ENCODE measurements at places on chromosomes 2 and 18. TPM values are rescaled to one million over a fixed set of nuclear protein-coding genes. Genes with fewer than 3 reads are reported as not detected.

The MERTK gene
- 8.6 TPM for total RNA-seq

The ACTG2 gene
- not detected for total RNA-seq

DNA sequence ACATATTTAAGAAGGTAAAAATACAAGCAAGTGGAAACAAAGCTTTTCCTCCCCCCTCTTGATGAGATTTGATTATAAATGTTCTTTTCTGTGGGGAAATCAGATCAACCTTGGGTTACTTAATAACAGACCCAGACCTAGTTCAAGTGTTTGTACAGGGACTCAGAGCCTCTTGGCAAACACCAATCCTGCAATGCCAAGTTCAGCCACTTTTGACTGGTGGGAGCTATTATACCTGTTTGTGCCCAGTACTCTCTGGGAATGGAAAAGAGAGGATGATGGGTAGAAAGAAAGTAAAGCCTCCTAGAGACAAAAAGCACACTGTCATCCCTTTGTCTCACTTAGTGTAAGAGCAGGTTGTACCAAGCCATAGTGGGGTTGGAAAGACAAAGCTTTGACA lies 63.8 kb upstream of the EPHA4 start:
- DNase-seq = no peak

DNA sequence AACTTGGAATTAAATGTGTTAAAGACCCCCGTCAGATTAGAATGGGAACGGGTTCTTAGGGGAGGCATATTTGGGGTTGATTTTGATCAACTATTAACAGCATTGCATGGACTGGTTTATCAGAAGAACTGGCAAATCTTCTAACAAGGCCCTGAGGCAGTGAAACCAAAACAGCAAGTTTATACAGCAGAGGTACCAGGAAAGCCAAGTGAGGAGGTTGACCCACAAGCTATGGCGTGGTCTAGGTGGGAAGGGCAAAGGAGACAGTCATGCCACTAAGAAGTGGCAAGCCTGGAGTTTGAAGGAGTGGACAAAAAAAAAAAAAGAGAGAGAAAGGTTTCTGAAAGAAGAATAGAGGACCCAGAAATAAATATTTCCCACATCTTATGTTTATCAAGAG lies 187.0 kb downstream of the MREG start:
- DNase-seq = no peak

- DNase-seq = no peak
Observed at GRCh38 chr2:197442857-197443256, 8.0 kb upstream of the SF3B1 start.

DNA sequence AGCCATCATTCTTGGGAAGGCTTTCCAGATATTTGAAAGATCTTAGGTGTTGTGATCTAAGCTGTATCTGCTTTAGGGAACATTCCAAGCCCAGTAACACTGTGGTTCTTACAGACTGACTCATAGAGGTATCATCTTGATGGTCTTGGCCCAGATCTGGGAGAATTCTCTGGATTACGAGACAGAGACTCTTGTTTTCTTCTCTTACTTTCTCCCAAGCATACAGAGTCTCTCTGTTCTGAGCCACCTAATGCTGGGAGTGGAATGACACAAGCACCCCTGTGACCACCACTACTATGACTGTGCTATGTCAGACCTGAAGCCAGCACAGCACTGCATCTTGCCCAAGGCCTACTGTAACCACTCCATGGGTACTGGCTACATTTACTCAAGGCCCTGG lies 81.0 kb upstream of the EPAS1 start:
- DNase-seq = no peak

All from hematopoietic multipotent progenitor cell (in vitro differentiated cells).